NCI-H446 (cell line): ENCODE measurements at places on chromosomes 11 and 22.

- no peak for DNase-seq
These were observed 29.3 kb upstream of the TCF20 start for GRCh38 chr22:42299586-42300258.

- no peak for DNase-seq
These were observed 27.4 kb downstream of the RCN1 start for GRCh38 chr11:32118025-32118974.

- no peak for DNase-seq
These were observed 16.4 kb upstream of the PLET1 start for GRCh38 chr11:112277029-112277428.

- no peak for DNase-seq
These were observed 45.6 kb downstream of the BCR start for GRCh38 chr22:23225724-23226496.

- no peak for DNase-seq
These were observed 60.4 kb downstream of the RPS6KA4 start for GRCh38 chr11:64419257-64419790.

- DNase-seq: no peak
These were observed 5.8 kb upstream of the BRD1 start for GRCh38 chr22:49833340-49834007.

- no peak for DNase-seq
These were observed 356 bp downstream of the TYMP start for GRCh38 chr22:50529416-50529896.

GRCh38 chr22:37187552-37187890, 526 bp downstream of the C1QTNF6 start:
- no peak for DNase-seq
